ENCODE measurements at places on chromosomes 7 and 10. TPM values are rescaled to one million over a fixed set of nuclear protein-coding genes. Genes with fewer than 3 reads are reported as not detected.

DNA sequence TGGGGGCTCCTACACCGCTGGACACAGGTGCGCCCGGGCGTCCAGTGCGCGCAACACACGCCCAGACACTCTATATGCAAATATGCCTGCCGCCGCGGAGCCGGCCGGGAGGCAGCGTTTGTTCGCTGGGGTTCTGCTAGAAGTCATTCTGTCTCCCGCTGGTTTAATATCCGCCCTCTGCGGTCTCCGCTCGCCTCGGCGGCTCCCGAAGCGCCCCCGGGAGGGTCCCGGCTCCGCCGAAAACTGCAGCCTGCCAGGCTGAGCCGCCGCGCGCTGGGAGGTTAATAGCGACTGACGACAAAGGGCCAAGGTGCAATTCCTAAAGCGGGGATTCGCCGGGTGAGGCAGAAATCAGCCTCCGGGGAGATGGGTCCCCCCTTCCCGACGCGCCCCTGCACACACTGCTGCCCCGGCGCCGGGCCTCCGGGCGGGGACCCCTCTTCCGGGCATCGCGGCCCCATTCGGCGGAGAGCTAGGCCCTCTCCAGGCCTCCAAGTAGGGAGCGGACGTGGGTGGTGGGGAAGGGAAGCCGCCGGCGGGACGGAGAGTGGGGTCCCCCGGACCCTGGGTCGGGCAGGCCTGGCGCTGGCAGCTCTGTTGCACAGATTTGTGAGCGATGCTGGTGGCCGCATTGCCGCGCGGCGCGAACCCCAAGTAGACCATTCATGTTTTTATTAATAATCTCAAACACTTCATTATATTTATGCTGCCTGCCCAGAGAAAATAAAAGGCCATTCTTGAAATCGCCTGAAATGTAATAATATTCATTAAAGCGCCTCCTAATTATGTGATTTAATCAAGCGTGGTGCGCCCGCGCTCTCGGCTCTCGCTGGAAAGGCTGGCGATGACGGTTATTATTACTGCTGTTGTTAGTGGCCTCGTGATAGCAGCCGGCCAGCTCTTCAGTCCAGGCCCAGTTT lies 9.1 kb downstream of the EN2 start:
- DNase-seq: no peak

OR2A42 gene
- polyA plus RNA-seq: 2.0 TPM

DNA sequence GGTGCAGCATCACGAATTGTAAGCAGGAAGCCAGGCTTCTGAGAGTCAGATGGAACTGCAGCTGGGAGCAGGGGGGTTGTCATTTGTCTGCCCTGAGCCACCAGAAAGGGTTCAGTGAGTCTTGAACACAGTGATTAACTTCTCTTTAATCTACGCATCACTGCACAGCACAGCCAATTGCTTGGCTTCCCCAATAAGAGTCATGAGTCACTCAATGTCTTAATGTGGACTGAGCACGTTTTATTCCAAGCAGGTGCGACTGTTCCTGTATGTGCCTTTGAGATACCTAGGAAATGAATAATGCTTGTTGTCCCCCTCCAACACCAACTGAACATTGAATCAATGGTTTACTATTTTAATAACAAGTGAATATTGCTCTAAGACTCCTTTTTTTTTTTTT lies 26.0 kb upstream of the PLEKHA1 start:
- DNase-seq: peak; percentile 57

NPC1L1 gene
- polyA plus RNA-seq: 2.2 TPM

All from left renal pelvis (tissue), 4 donors.